ENCODE measurements at places on chromosomes 1 and 21.

GRCh38 chr1:26768755-26769154, 19.0 kb upstream of the PIGV start:
- DNase-seq, result no peak

DNA sequence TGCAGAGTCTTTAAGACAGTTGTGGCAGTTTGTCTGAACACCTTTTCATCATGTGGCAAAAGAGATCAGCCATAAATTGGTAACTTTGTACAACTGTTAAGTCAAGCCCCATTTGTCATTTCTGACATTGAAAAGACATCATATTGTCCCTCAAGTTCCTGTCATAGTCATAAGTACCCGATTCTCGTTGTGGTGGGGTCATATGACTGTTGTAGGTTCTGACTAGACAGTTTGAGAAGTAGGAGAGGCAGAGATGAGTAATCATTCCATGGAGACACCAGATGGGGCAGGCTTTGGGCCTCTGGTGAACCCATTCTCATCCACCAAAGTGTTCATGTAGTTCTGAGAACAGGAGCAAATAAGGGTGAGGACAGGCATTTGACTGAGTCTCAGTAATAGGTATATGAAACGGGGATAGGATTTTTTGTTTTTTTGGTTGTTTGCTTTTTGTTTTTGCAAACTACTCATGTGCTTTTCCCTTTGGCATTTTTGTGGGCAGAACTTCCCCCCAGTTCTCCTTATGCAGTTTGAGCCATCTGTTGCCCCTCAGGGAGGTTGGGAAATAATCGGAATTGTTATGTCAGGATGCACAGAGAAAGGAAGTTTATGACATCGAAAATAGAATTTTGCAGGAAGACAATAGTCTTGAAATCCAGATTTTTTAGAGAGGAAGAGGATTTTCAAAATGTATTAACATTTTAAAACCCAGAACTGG, 86.9 kb upstream of the KCNE2 start:
- no peak for DNase-seq

DNA sequence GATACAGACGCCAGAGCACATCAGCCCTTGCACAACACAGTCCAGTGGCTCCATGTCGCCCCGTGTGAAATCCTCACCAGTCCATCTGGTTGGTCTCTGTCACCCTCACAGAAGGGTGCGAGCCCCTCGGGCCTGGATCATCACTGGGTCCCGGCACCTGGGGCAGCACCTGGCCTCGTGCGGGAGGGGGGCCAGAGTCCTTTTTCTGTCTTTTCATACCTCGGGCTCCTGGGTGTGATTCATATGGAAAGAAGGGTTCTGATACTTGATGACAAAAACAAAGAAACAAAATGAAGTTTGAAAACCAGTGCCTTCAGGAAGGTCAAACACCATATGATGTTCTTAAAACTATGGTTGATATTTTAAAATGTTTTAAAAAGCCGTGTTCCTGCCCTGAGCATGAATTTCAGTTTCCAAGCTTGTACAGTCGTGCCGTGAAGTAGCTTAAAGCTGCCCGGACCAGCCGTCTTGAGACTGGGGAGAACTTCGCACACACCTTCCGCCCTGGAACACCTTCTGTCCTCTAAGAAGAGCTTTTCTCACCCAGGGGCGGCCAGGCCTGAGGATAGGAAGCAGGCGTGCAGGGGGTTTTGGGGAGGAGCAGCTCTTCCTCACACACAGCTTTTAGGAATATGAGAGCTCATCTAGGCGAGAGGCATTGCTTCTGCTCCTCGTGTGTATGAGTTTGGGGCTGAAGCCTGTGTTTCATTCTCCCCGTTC, 35.2 kb downstream of the SLC37A1 start:
- DNase-seq, result no peak

DNA sequence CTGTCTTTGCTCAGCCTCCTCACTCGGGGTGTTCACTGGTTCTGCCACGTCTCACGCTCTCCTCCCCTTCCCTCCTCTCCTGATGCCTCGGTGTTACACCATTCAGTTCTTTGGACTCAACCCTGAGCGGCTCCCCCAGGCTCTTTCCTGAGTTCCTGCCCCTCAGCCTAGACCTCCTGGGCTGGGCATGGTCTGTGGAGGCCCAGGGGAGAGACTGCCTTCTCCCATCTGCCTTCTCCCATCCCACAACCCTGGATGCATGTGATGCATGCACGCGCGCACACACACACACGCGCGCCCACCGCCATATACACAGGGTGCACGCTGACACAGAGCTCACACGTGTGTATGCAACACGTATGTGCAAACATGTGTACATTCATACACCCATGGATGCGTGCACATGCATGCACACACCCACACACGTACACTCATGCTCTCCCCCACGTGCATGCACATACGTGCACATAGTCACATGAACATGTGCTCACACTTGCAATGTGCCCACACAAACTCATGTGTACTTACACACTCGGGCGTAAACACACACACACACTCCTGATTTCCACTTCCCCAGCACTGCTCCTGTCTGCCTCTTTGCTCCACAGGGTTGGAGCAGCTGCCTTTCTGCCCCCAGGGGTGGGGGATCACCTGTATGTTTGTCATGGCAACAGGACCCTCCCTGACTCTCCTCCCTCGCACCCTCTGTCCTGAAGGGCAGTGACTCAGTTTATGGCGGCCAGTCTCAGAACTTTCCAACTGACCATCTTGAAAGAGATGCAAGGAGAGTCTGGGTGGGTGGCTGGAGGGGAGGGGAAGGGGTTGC, 59.0 kb downstream of the HUNK start:
- no peak for DNase-seq

DNA sequence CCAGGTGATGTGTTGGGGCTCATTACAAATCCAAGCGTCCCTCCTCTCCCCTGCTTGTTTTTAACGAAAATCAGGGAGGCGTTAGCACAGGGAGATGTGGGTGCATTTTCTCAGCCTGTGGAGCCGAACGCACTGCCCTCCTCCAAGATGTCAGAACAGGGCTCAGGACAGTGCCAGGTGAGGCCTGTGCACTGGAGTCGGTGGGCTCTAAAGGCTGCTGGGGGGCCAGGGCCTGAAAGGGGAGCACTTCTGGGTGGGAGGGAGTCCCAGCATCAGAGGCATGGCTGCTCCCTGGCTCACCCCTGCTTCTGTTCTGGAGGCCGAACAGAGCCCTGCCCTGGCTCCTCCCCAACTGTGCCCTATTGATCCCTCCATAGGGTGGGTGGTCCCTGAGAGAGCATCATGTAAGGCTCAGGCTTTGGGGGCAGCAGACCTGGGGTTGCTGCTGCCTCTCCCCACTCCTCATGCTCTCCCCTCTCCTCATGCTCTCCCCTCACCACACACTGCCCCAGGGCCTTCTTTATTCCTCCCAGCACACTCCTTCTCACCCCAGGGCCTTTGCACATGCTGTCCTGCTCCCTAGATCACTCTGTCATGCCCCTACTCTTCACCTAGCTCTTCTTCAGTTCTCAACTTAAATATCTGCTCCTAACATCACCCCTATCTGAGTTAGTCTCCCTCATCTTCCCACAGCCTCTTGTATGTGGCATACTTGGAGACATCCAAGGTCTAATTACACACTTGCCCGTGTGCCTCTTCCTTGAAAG, 725.2 kb downstream of the PTPRU start:
- no peak for DNase-seq

GRCh38 chr1:208118841-208119606, 125.2 kb downstream of the PLXNA2 start:
- no peak for DNase-seq

GRCh38 chr1:92016720-92017316, 13.0 kb upstream of the EPHX4 start:
- DNase-seq, result no peak

DNA sequence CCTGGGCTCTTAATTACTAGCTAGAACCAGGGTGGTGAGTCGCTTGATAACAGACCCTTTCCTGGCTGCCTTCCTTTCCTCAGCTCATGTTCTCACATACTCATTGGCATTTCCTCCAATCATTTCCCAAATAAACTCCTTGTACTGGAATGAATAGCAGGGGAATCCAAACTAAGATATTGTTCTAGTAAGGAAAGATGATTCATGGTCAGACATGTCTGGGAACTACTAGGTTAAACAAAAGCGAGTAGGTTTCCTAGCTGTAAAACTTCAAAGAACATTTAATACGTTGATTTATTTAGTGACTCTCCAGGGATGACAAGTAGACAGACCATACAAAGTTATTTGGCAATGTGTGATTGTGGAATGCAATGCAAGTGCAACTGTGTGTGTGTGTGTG, 121.2 kb upstream of the KCNJ6 start:
- DNase-seq, result no peak

DNA sequence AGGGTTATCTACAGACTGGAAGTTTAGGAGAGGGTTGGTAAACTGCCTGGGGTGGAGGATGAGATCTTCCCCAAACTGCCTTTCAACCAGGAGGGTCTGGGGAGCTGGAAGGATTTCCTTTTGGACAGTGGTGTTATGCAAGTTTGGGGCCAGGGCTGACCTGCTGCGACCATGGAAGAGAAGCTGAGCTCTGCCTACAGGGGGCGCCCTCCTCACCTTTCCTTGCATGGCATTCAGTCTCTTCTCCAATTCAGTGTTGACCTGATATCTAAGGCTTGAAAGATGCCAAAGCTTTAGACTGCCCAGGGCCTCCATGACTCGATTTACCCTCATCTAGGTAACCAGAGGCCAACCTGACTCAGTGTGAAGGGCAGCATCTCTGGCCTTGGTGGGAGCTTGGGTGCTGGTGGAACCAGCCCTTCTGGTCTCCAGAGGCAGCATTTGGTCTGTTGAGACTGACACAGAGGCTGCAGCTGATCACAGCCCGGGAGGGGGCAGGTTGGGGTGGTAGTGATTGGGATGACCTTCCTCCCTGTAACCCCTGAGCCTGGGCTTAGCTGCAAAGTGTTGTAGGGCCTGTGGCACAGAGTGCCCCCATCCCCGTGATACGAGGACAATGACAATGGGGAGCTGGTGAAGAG, 170.0 kb downstream of the GRIK3 start:
- DNase-seq, result no peak

Measured in hematopoietic multipotent progenitor cell (in vitro differentiated cells).